ENCODE measurements at places on chromosomes 6 and 20. TPM values are rescaled to one million over a fixed set of nuclear protein-coding genes. Genes with fewer than 3 reads are reported as not detected.

The ULBP2 gene
- polyA plus RNA-seq = 0.21 TPM

The HCK gene
- 0.43 TPM for polyA plus RNA-seq

The FAM120B gene
- polyA plus RNA-seq = 5.8 TPM

The SIM1 gene
- polyA plus RNA-seq = 0.14 TPM

The UBE2V1 gene
- 293 TPM for polyA plus RNA-seq

The SIRT5 gene
- polyA plus RNA-seq = 7.4 TPM

The GPR6 gene
- polyA plus RNA-seq = not detected

The SPATA25 gene
- 0.50 TPM for polyA plus RNA-seq

The RARS2 gene
- polyA plus RNA-seq = 33.9 TPM

The MUCL3 gene
- 0.32 TPM for polyA plus RNA-seq

The VSTM2L gene
- 0.54 TPM for polyA plus RNA-seq

The ZNFX1 gene
- 6.2 TPM for polyA plus RNA-seq

The PNLDC1 gene
- polyA plus RNA-seq = not detected

The LRRC73 gene
- not detected for polyA plus RNA-seq

The CST11 gene
- not detected for polyA plus RNA-seq

The TAAR5 gene
- polyA plus RNA-seq = not detected

The NRN1 gene
- polyA plus RNA-seq = 0.42 TPM

The GCLC gene
- 13.3 TPM for polyA plus RNA-seq

The NOX3 gene
- polyA plus RNA-seq = not detected

The SCGN gene
- polyA plus RNA-seq = not detected

The CST1 gene
- polyA plus RNA-seq = 4.0 TPM

The WFDC12 gene
- polyA plus RNA-seq = not detected

The FRK gene
- polyA plus RNA-seq = 0.06 TPM

The SUMO4 gene
- 2.1 TPM for polyA plus RNA-seq

The TEAD3 gene
- polyA plus RNA-seq = 15.6 TPM

The MICB gene
- 8.8 TPM for polyA plus RNA-seq

The RUNX2 gene
- 0.80 TPM for polyA plus RNA-seq

The GRM1 gene
- polyA plus RNA-seq = 0.49 TPM

The NFATC2 gene
- 0.31 TPM for polyA plus RNA-seq

The RBM38 gene
- polyA plus RNA-seq = 32.6 TPM

The UST gene
- 12.6 TPM for polyA plus RNA-seq

The BPIFB4 gene
- polyA plus RNA-seq = not detected

The DZANK1 gene
- polyA plus RNA-seq = 6.1 TPM

The KHDC1L gene
- not detected for polyA plus RNA-seq

The BEND6 gene
- polyA plus RNA-seq = 4.5 TPM

The CFAP61 gene
- not detected for polyA plus RNA-seq

The ERVFRD-1 gene
- polyA plus RNA-seq = 0.28 TPM

The SPDEF gene
- polyA plus RNA-seq = not detected

The PLCB4 gene
- polyA plus RNA-seq = 6.5 TPM

The TTBK1 gene
- polyA plus RNA-seq = 0.14 TPM

The WFDC10B gene
- 1.0 TPM for polyA plus RNA-seq

The FOXS1 gene
- not detected for polyA plus RNA-seq

The TFAP2D gene
- not detected for polyA plus RNA-seq

The PM20D2 gene
- 4.4 TPM for polyA plus RNA-seq

The OR10C1 gene
- not detected for polyA plus RNA-seq

The MAP3K4 gene
- polyA plus RNA-seq = 56.6 TPM

The C20orf204 gene
- 0.82 TPM for polyA plus RNA-seq

The NKX2-2 gene
- polyA plus RNA-seq = not detected

The KCNK17 gene
- polyA plus RNA-seq = 1.2 TPM

The WTAP gene
- 121 TPM for polyA plus RNA-seq

The SEMG1 gene
- 4.4 TPM for polyA plus RNA-seq

The CDSN gene
- not detected for polyA plus RNA-seq
